ENCODE measurements at places on chromosomes 3 and 15. TPM values are rescaled to one million over a fixed set of nuclear protein-coding genes. Genes with fewer than 3 reads are reported as not detected.

DNA sequence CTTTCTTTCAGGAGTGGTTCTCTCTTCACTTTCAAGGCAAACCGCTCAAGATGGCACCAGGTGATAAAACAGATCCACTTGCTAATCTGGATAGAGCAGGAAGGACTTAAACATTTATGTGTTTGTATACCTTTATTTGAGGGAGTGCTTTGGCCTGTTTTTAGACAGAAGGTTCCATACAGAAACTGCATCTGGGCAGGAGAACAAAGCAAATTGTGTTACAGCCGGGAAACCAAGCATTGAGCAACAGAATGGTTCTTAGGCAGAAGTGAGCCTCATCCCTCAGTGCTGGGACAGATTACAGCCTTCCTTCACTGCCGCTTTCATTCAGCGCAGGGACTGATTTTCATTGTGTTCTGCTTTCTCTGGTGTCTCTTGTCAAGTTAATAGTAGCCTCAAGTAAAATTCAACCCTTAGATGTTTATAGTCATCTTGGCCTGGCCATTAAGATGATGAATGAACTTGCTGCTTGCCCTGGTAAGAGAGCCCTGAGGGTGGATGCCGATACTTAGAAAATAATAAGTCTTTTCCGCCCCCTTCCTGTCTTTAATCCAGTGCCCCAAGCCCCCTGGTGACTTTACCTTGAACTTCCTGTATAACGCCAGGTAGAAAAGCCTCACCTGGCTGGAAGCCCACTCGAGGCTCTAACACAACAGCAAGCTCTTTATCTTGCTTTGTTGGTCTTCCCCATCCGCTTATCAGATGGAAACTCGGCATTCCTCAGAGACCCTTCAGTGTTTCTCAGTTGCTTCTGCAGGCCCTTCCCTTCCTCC is 168.0 kb upstream of the CTDSPL start:
- DNase-seq: no peak

DNA sequence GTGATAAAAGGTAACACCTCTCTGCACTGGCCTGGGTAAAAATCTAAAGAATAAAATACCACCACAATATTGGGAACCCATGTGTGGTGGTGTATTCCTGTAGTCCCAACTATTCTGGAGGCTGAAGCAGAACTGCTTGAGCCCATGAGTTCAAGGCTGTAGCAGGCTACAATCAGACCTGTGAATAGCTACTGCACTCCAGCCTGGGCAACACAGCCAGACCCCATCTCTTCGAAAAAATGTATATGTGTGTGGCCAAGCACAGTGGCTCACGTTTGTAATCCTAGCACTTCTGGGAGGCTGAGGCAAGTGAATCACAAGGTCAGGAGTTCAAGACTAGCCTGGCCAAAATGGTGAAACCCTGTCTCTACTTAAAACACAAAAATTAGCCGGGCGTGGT is 1.8 kb upstream of the RPL14 start:
- no peak for DNase-seq

The MLF1 gene
- total RNA-seq: 11.5 TPM

GRCh38 chr15:79094611-79095021 is 4.0 kb upstream of the RASGRF1 start:
- no peak for DNase-seq

The LIPH gene
- total RNA-seq: not detected

DNA sequence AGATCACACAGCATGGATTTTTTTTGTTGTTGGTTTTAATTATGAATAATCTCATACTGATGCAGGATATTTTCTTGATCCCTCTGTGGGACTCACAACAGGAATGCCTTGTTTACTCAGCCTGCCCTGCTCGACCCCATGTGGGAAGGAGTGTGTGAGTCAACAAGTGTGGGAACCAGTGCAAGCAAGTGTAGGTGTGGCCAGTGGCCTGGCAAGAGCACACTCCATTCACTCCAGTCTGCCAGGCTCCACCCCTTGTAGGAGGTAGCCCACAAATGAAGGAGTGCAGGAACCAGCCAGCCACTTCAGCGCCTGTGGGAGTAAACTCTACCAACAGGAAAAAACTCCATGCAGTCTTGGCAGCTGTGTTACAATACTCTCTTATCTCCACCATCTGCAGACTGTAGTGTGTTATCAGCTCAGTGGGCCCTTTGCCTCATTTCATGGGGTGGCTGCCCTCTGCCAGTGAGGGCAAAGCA is 393.6 kb downstream of the OTOL1 start:
- DNase-seq: peak; percentile 98

The VEPH1 gene
- 49.0 TPM for total RNA-seq

The PRR23B gene
- total RNA-seq: not detected

DNA sequence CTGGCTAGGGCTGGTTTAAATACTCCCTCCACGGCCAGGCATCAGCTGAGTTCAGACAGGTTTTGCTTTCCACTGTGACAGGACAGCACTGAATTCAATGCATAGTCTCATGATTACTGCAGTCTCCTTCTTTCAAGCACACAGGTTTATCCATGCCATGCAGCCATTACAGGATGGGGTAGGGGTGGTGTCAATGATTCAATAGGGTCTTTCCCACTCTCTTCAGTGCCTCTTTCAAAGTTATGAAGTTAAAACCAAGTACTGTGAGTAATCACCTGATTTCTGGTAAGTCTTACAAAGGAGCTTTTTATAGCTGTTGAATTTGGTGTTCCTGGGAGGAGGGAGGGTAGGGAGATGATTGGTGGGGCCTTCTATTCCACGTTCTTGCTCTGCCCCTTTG is 47.2 kb downstream of the TMEM212 start:
- DNase-seq: no peak

The TRMT10C gene
- total RNA-seq: 37.5 TPM

Measured in LHCN-M2 (cell line).